Esophagus squamous epithelium (tissue), 5 donors: ENCODE measurements at places on chromosomes 7 and 10. TPM values are rescaled to one million over a fixed set of nuclear protein-coding genes. Genes with fewer than 3 reads are reported as not detected.

- no peaks in the 10 kb centered on the region for H3K36me3 ChIP-seq
- H3K4me3 ChIP-seq: no peak overlapping the region
- H3K4me1 ChIP-seq: no peaks in the 10 kb centered on the region
- no peaks in the 10 kb centered on the region for H3K27me3 ChIP-seq
These were observed 29.2 kb downstream of the KCND2 start for GRCh38 chr7:120302190-120302589.

DNA sequence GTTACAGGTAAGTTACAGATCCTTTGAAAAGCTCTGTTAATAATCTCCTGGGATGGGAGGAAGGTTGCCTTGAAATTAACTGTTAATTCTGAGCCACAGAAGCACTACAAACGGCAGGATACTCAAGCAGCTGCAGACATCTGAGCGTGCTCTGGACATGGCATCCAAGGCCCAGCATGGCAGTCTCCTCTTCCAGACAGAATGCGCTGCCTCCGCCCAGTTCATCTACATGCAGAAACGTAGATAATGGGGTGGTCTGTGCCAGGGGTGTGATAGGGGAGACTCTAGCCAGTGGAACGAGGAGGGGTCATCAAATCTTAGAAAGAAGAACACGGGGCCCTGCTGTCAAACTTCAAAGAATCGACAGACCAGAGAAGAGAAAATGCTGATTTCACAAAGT is 13.8 kb downstream of the VIPR2 start:
- H3K36me3 ChIP-seq: no peaks in the 10 kb centered on the region
- no peaks in the 10 kb centered on the region for H3K27me3 ChIP-seq
- no peaks in the 10 kb centered on the region for H3K4me1 ChIP-seq
- H3K27ac ChIP-seq: no peak overlapping the region
- DNase-seq: no peak

DNA sequence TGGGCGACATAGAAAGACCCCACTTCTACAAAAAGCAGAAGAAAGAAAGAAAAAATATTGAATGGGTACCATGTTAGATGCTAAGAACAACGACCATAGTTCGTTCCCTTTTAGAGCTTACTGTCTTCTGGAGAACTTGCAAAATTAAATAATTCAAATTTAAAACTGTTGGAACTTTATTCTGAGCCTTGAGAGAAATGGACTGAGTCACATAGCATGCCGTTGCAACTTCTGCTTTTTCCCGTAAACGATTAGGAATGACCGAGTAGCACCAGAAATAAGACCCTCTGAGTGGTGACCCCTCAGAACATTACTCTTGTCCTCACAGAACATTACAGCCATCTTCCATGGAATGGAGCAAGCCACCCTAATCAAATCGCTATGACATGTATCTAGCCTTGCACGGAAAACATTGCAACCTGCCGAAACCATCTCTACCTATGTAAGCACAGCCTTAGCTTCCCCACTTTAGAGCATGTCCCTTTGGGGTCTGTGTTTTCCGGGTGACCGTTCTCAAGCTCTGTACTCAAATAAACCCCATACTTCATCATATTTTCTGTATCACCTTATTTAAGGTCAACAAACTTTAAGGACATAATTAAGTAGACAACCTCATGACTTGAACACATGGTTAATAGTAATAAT is 179.1 kb downstream of the PRKCQ start:
- DNase-seq: no peak
- no peaks in the 10 kb centered on the region for H3K36me3 ChIP-seq
- no peak overlapping the region for H3K27ac ChIP-seq
- H3K27me3 ChIP-seq: peaks cover 19% of the 10 kb centered on the region
- peaks cover 12% of the 10 kb centered on the region for H3K4me1 ChIP-seq
- H3K4me3 ChIP-seq: no peak overlapping the region

DNA sequence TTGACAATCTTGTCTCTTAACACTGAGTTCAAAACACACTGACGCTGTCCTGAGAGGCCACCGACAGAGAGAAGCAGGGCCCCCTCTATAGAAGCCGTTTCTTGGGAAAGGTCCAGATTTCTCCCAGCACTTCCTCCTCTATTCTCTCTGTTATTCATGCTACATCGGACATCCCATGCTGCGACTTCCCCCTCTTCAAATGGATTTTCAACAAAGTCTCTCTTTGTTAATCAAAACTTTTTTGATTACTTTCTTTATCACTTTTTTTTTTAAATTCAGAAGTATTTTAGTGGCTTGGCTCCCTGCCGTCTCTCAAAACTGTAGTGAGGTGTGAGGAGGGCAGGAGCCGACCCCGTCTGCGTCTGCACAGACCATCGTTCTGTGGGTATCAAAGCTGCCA is 298.9 kb upstream of the PITRM1 start:
- no peaks in the 10 kb centered on the region for H3K27me3 ChIP-seq
- H3K4me3 ChIP-seq: peak overlapping the region; percentile 52
- DNase-seq: no peak
- H3K4me1 ChIP-seq: peaks cover 57% of the 10 kb centered on the region

GRCh38 chr7:130276796-130277762 is 10.4 kb downstream of the CPA2 start:
- H3K4me1 ChIP-seq: peaks cover 7% of the 10 kb centered on the region
- no peak overlapping the region for H3K4me3 ChIP-seq
- H3K36me3 ChIP-seq: no peaks in the 10 kb centered on the region
- no peak for DNase-seq

DNA sequence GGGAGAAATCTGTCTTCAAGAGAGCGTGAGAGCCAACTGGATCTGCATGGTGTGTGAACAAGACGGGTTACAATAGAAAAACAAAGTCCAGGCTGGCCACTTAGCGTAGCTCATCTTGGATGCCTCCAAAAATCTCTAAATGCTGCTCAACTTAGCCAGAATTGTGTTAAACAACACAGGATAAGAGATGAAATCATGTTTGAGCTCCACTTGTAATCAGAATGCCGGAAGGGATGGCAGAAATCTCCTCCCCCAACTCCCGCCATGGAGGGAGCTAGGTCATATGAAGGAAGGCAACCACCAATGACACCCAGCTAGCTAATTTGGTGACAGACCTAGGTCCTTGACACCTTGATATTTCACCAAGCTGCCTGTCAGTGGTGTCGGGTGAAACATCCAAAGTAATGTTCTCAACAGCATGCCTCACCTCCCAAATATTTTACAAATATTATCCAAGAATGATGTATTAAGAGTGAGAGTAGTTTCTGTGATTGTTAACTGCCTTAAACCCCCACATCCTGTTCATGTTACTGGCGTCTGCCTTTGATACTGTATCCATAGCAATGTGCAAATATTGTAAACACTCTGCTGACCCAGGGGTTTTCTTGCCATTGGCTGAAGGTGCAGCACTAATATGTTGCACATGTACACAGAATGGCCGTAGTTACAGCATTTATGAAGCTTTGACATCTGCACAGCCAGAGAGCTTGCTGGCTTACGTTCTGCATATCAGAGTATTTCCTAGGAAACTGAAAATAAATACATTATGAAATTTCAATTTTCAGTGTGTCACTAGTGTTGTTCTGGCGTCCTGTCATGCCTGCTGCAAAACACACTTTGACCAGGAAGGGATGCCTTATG is 25.8 kb downstream of the TMEM254 start:
- no peak overlapping the region for H3K27ac ChIP-seq
- peaks cover 6% of the 10 kb centered on the region for H3K4me1 ChIP-seq
- no peaks in the 10 kb centered on the region for H3K36me3 ChIP-seq
- H3K4me3 ChIP-seq: no peak overlapping the region

DNA sequence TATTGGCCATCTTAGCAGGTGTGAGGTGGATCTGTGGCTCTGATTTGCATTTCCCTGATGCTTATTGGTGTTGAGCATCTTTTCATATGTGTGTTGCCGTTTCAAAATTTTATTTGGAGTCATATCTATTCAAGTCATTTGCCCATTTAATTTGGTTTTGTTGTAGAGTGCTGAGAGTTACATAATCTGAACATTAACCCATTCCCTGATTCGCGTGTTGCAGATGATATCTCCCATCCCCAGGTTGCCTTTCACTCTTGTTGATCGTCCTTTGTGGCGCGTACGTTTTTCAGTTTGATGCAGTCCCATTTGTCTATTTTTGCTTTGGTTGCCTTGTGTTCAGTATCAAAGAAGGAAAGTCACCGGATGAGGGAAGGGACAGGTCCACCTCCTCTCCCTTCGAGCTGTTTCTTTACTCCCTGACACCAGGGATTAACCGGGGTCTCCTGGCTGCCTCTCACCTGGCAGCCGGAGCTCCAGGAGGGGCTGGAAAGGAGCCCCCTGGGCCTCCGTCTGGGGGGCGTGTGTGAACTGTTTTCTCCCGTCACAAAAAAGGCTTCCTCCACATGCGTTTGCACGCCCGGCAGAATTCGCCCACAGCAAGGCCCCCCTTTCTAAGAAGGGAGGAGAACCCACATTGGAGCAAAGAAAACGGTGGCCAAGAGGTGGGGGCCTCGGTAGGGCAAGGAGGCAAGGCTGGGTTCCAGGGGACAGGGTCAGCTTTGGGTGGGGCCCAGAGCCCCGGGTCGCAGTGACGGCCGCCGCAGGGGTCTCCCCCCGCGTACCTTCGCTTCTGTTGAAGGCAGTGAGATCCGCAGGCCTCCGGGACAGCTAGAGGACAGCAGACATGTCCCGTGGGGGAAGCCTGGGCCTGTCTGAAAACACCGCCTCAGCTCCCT is 8.3 kb downstream of the MNX1 start:
- no peaks in the 10 kb centered on the region for H3K36me3 ChIP-seq
- peaks cover 26% of the 10 kb centered on the region for H3K27me3 ChIP-seq
- DNase-seq: no peak
- H3K4me3 ChIP-seq: no peak overlapping the region

DNA sequence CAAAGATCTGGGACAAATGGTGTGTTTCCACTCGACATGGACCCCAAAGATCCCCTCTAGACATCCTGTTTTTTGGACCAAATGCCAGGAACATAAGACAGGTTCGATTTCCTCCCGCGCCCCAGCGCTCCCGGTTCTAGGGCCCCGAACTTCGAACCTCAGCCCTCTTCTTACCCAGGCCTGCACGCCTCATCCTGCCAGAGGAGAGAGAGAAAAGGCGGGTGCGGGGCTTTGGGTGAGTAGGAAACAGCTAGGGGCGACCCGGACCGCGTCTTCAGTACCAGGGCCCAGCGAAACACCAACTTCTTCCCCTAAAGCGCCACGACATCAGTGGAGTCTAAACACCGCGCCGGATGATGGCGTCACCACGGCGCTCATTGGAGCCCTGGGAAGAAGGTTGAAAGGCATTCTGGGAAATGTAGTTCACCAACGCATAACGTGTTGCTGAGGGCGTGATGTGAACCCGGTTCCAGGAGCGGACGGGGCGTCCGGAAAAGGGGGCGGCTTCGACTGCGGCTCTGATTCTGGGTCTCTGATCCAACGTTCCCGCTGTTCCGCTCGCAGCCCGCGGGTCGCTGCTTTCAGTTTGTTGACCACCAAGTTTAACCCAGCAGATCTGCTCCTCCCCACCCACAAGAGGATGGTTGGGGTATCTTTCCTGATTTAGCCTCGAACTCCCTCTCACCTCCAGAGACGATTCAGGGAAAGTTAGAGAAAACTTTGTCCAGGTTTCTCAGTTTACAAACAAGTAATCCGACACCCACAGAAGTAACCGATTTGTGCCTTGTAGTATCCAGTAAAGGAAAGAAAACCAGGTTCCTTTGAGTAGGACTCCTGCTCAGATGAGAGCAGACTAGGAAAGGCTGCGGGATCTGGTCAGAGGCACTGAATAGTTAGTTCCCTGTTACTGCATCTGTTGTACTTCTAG is at the start of gene BET1:
BET1 (minus strand) TSS at position 332 of the 928 bp plus-strand sequence; CDS start at position 193, 139 bp downstream.
- no peaks in the 10 kb centered on the region for H3K27me3 ChIP-seq
- H3K36me3 ChIP-seq: no peaks in the 10 kb centered on the region
- H3K27ac ChIP-seq: peak within 1 kb of the TSS; percentile 90
- DNase-seq: peak; percentile 78
- H3K4me1 ChIP-seq: peaks cover 12% of the 10 kb centered on the region
- peak within 1 kb of the TSS; percentile 91 for H3K4me3 ChIP-seq

GRCh38 chr7:26369593-26369992 is 77.9 kb downstream of the SNX10 start:
- DNase-seq: no peak
- H3K27ac ChIP-seq: no peak overlapping the region
- H3K4me1 ChIP-seq: no peaks in the 10 kb centered on the region
- no peaks in the 10 kb centered on the region for H3K36me3 ChIP-seq

- DNase-seq: no peak
- H3K36me3 ChIP-seq: no peaks in the 10 kb centered on the region
- no peak overlapping the region for H3K4me3 ChIP-seq
- no peaks in the 10 kb centered on the region for H3K27me3 ChIP-seq
- peaks cover 6% of the 10 kb centered on the region for H3K4me1 ChIP-seq
These were observed 103.3 kb downstream of the GALNT17 start for GRCh38 chr7:71235253-71235652.

Gene HPSE2
- 5.3 TPM for total RNA-seq

DNA sequence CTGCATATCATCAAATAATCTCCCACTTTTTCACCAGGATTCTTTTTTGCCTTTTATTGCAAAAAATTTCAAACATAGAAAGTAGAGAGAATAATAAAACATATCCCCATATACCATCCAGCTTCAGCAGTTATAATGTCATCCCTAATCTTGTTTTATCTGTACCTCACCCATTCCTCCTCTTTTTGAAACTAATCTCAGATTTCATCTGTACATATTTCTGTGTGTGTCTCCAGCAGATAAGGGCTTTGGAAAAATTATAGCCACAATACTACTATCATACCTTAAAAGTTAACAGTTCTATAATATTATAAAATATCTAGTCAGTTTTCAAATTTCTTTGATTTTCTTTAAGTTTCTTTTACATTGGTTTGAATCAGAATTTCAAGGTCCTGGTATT is 7.6 kb upstream of the ENTPD1 start:
- no peak overlapping the region for H3K27ac ChIP-seq
- H3K4me3 ChIP-seq: no peak overlapping the region
- H3K36me3 ChIP-seq: no peaks in the 10 kb centered on the region
- no peaks in the 10 kb centered on the region for H3K27me3 ChIP-seq
- H3K4me1 ChIP-seq: no peaks in the 10 kb centered on the region

DNA sequence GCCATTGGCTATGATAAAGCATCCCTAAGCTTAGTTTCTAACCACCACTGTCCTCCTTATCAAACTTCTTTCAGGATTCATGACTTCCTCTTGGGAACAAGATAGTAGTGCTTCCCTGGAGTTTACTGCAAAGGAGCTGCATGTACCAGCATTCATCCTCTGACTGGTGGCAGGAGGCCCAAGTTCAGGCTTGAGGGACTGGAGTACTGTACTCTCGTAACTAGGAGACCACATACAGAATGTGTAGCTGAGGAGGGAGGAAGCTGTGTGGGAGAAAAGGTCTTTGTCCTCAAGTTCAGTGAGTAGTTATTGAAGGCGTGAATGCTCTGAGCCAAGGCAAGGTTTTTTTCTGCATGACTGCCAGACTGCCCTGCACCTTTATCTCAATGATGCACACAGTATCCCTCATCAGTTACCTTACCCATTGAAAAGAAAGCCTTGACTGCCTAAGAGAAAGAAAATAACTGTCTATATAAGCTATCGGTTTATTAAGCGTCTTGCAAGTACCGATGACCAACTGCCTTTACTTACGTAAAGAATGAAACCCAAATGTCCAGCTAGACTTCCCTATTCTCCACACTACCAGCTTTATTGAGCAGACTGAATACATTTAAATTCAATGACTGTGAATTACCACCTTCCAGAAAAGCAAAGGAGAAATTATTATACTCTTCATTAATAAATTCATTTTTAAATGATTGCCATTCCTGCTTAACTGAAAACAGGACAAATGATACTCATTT is 12.8 kb downstream of the SCRN1 start:
- H3K36me3 ChIP-seq: no peaks in the 10 kb centered on the region
- no peaks in the 10 kb centered on the region for H3K27me3 ChIP-seq
- H3K4me3 ChIP-seq: no peak overlapping the region

Gene NEUROG3
- total RNA-seq: not detected
